ENCODE measurements at places on chromosomes 6 and 20.

- DNase-seq = no peak
Measured at GRCh38 chr20:59081036-59081435, 38.5 kb upstream of the PRELID3B start.

DNA sequence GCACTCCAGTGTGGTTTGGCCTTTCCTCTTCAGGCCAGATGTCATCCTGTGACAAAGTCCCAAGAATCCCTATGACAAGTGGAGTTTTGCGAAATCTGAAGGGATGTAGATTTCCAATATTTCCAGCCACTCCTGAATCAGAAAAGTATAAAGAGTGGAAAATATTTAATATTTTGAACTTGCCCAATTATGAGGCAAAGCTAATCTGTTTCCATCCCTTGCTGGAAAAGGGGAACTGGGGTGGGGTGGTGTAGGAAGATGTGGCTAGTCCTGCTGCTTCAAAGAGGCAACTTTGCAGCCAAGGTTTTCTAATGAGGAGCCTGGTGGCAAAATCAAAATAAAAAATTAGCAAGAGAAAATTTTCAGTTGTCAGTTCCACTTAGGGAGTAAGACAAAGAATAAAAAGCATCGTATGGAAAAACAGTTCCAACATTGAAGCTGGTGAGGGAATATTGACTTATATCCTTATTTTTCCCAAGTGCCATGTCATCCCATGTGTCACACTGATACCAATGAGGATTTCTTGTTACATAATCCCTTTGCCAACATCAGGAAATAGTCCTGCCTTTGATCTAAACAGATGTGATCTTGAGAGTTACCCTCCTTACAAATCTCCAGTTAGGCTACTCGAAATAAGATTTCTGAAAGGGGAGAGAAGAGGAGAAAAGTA, 480.0 kb upstream of the JARID2 start:
- no peak for DNase-seq

GRCh38 chr20:31674895-31675827, 37.4 kb downstream of the COX4I2 start:
- DNase-seq = peak; percentile 93

GRCh38 chr6:83431545-83432155, 799 bp upstream of the ME1 start:
- DNase-seq = no peak

DNA sequence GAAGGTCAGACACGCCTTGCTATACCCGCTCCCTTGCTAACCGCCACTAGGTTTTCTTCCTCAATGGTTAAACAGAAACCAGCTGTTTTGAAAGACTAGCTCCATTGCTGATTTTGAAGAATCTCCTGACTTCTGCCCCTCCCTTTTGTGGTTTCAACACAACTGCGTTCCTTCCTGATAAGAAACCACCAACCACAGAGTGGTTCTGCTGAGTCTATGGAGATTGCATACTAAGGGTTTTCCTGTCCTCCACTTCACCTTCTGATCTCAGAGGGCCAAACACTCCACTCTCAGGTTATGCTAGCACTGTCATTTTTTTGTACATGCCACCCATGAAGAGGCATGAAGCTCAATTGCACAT, 207.9 kb downstream of the MYLK4 start:
- DNase-seq = peak; percentile 99

DNA sequence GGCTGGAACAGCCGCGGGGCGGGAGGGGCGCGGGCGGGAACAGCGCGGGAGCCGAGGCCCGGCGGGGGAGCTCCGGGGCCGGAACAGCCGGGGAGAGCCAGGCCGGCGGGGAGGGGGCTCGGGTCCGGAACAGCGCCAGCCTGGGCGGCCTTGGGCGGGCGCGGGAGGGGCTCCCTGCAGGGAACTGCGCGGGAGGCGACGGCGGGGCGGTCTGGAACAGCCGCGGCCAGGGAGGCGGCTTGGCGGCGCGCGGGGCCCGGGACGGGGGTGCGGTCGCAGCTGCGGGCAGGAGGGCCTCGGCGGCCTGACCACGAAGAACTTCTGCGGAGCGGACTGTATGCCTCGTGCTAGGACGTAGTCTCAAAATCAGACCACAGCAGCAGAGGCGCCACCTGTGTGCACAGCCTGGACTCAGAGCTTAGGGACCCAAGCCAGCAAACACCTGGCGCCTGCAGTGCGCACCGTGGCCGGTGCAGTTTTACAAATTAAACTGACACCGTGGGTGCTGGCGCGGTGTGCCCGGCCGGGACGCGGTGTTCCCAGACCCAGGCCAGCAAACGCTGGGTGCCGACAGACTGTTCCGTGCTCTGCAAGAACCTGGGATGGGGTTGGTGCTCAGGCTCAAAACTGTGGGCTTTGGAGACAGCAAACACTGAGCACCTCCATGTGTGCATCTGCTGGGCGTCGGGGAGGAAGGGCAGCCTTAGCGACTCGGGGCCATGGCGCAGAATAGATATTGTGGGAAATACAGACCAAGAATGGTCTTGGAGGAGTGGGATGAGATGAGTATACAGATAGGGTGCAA, 572 bp downstream of the ZNF341 start:
- peak; percentile 89 for DNase-seq

DNA sequence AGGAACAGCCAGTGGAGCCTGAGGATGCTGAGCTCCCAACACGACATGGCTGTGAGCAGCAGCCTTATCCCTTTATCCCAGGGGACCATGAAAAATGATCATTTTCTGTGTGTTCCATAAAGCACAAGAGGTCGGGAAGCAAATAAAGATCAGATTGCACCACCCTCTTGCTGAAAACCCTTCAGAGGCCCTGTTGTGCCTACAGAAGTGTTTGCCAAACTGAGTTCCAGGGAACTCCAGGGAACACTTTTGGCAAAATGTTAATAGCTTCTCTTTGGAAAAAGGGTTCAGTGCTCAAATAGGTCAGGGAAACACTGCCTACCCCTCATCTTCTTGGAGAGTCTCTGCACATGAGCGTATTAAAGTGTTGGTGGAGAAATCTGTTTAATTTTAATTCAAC, 24.4 kb downstream of the ARMC2 start:
- no peak for DNase-seq

GRCh38 chr20:47336129-47336754, 20.3 kb downstream of the ZMYND8 start:
- no peak for DNase-seq

DNA sequence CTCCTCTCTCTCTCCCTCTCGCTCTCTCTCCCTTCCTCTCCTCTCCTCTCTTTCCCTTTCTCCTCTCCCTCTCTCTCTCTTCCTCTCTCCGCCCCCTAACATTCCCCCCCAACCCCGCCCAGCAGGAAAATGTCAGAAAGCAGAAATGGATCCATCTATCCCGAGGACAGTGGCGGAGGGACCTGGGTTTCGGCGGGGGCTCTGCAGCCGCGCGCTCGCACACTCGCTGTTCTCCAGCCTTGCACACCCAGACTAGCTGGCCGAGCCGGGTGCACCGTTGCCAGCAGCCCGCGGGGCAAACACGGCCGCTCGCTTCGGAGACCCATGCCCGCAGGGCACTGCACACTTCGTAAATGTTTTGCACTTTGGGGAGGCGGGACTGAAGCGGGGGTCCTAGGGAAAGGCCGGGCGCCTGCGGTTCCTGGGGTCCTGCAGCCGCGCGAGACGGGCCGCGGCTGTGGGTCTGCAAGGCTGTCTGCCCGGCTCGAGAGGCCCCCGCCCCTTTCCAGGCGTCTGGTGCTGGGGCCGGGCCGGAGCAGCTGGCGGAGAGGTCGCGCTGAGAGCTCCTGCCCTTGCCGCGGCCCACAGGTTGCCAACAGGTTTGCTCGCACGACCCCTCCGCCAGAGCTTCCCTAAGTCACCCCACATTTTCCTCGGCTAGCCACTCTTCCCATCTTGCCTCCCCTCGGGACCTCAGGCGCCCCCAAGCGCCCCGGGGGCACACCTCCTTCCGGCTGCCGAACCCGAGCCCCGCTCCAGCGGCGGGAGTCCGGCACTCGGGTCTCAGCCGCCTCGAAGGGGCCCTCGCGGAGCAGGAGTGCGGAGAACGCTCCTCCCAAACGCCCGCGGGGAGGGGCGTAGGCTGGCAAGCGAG, 818 bp upstream of the MDGA1 start:
- DNase-seq = peak; percentile 50

- DNase-seq = no peak
Measured at GRCh38 chr6:82240186-82240585, 7.4 kb downstream of the IBTK start.

DNA sequence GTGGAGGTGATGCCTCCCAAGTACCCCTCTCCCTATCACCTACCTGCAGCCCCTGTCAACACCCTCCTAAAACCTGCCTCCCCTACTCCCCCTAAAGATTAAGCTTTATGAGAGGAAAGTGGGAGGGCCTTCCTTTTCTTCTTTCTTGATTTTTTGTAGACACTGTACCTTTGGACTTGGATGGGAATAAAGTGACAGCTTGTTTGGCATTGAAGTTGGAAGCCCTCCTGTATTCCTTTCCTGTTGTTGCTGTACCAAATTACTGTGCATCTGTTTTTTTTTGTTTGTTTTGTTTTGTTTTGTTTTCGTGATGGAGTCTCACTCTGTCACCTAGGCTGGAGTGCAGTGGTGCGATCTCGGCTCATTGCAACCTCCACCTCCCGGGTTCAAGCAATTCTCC, 99.3 kb upstream of the NFATC2 start:
- DNase-seq = no peak

DNA sequence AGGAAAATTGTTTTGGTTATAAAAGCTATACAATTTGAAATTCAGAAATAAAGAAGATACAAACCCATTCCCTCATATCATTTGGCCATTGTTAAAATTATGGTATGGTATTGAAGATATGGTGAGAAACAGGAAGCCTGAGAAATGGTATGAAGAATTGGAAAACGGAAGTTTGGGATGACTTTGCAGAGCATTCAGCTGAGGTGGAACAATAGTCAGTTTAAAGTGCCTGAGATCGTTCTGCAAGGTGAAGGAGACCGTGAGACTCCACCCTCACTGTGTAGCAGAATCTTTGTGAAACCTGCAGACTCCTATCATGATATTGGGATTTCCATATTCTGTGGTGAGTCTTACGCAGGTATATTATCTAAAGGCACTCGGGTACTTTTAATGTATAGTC, 97.3 kb downstream of the ADGRB3 start:
- peak; percentile 4 for DNase-seq

GRCh38 chr6:3650959-3651697, 100.4 kb downstream of the PXDC1 start:
- DNase-seq = peak; percentile 96

- no peak for DNase-seq
Measured at GRCh38 chr6:20542927-20543602, 8.8 kb downstream of the CDKAL1 start.

GRCh38 chr6:165721356-165721755, 58.3 kb upstream of the PDE10A start:
- DNase-seq = no peak

GRCh38 chr6:20432692-20433091, 31.0 kb downstream of the E2F3 start:
- DNase-seq = no peak

DNA sequence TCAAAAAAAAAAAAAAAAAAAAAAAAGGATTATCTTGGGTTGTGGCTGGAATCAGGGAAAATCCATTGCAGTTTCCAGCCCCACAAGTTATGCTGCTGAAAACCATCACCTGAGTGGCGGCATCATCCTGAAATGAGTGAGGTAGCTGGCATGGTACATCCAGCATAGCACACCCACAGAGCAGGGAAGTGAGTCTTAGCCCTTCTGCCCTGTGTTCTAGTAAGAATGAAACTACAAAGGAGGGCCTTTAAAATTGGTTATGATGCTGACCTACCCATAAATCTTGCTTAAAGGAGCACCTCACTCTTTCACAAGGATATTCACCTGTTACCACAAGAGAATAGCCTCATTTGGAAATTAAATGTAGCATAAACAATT, 119.2 kb downstream of the NFATC2 start:
- no peak for DNase-seq

- no peak for DNase-seq
Measured at GRCh38 chr20:24694727-24695528, 225.5 kb downstream of the SYNDIG1 start.

DNA sequence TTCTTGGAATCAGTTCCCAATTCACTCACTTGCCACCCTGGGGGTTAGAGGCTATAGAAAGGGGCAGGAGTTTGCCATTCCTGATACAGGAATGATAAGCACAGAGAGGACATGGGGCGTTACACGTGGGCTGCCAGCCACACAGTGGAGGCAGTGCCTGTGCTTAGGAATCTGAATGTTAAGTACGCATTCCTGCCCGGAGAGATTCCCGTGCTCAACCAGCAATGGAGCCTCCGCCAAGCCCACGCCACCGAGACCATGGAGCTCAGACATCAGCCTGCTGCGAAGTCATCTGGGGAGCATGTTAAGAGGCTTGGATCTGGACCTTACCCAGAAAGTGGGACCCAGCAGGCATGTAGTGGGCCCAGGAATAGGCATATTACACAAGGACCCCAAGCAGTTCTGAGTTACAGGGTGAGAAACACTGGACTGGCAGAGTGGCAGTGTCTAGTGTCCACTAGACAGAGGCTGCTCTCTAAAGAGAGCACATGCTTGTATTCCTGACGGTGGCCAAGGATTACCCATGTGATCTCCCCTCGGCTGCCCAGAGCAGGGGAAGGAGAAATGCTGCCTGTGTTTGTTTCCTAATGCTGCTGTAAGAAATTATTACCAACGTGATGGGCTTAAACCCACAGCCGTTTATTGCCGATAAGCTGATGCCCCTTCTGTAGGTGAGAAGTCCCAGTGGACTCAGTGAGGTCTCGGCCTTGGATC, 138.2 kb downstream of the BMP7 start:
- DNase-seq = no peak

DNA sequence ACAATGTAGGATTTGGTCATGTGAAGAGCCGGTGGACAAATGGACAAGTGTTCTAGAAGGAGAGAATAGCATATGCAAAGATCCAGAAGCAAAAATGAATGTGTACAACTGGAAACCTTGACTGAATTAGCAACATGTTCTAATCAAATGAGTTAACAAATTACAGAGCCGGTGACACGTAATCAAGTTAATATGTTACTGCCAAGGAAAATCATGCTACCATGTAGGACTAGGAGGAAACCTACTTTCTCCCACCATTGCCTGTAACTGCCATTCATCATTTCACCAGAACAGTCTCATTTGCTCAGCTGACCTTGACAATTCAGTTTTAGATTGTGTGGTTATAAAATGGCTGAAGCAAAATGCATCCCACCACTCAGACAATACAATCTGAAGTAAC, 179.4 kb downstream of the KIF16B start:
- DNase-seq = no peak

DNA sequence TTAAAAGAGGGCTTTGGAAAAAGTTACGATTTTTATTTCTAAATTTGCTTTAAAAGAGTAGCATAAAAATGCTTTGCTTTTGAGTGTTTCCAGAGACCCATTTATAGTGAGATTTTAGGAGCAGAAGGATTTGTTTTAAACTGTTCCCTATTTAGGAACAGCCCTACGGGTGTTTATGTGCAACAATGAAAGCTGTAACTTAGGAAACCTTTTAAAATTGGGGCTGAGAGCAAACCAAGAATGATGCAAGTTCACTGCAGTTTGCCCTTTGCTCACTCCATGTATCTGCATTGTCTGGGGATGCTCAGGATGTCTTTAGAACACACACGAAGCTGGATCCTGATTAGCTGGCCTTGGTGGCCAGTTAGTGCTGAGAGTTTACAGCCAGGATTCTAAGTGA, 40.9 kb downstream of the GHRH start:
- DNase-seq = peak; percentile 28
